ENCODE measurements at places on chromosomes 6 and 20.

DNA sequence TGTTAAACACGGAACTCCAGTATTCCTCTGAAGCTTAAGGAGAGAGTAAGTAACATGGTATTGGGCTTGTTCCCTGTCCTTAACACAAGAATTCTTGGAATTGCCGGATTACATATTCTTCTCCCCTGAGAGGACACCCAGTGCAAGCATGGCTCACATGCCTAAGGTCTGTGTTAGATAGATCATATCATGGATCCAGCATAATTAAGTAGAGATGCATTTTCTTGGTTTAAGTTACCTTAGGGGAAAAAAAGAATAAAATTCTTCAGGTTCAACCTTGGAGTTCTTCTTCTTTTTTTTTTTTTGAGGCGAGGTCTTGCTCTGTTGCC is 53.9 kb downstream of the AKAP12 start:
- DNase-seq, result no peak

- DNase-seq, result no peak
Measured at GRCh38 chr6:106788761-106789160, 159.4 kb downstream of the QRSL1 start.

GRCh38 chr20:957544-957943 is 41.4 kb upstream of the ANGPT4 start:
- DNase-seq, result no peak

DNA sequence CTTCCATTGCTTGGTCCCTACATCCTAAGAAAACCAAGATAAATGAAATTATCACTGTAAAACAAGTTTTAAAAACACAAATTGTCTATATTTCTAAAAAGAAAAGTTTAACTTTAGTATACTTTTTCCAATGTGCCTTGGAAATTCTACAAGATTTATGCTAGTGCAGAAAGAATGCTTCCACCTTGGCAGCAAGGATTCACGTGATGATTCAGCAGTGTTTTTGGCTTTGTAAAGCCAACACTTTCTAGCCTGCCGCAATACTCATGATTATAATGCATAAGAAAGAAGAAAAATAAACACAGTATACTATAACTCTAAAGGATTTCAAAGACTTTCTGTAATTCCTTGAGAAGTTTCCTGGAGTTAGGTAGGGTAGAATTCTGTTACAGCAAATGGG is 442.7 kb downstream of the TENT5A start:
- no peak for DNase-seq

DNA sequence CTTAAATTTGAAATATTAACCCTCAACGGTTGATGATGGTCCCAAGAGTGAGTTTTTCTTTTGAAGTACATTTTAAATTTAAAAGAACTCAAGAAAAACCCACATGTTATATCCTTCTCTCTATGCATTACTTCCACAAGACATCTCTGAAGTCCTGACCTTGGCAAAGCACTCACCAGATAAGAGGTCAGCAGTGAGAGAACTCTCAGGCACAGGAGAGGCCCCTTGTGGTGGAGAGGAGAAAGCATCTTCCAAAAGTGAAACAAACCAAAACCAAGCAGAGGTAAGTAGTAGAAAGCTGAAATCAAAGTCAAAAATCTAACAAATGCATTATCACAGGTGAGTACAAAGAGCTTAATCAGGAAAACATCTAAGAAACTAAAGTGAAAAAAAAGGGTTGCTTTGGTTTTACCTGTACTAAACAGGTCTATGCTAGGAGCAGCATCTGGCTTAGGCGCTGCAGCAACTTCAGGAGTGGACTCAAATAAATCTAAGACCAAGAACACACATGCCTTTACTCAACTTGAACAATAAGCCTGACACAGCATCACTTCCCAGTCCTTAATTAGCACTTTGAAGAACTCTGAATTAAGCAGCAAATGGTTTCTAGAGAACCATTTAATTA is 80.5 kb downstream of the PRSS35 start:
- DNase-seq, result no peak

- no peak for DNase-seq
Measured at GRCh38 chr6:165820934-165821333, 157.9 kb upstream of the PDE10A start.

DNA sequence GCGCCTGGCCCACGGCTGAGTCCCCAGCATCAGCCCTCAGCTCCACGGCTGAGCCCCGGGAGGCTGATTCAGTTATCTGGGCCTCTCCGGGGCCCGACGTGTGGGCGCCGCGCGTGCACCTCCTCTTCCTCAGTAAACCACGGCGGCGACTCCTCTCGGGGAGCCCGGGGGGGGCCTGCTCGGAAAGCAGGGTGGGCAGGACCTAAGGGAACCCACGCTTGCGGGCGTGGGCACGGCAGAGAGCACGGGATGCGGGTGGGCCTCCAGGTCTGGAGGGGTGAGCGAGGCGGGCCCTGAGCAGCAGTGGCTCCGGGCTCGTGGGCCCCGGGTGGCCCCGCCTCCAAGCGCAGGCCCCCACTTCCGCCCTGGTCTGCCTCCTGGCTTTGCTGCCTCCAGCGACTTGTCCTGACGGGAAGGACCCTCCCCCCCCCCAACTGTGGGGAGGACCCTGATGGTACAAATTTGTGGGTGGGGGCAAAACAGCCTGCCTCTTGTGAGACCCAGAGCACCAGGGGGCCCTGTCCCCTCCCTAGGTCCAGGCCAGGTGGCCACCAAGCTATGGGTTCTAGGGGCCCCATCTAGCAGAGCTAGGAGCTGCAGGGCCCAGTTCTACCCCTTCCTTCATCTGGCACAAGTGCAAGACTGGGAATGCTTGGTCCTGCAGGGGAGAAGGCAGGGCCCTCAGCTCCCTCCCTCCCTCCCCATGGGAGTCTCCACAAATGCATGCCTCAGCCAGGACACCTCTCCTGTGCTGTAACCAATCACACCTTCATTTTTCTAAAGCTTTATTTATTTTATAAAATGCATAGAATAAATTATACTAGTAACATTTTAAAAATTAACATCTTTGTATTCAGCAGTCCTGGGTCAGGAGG is 16.9 kb downstream of the UCKL1 start:
- no peak for DNase-seq

DNA sequence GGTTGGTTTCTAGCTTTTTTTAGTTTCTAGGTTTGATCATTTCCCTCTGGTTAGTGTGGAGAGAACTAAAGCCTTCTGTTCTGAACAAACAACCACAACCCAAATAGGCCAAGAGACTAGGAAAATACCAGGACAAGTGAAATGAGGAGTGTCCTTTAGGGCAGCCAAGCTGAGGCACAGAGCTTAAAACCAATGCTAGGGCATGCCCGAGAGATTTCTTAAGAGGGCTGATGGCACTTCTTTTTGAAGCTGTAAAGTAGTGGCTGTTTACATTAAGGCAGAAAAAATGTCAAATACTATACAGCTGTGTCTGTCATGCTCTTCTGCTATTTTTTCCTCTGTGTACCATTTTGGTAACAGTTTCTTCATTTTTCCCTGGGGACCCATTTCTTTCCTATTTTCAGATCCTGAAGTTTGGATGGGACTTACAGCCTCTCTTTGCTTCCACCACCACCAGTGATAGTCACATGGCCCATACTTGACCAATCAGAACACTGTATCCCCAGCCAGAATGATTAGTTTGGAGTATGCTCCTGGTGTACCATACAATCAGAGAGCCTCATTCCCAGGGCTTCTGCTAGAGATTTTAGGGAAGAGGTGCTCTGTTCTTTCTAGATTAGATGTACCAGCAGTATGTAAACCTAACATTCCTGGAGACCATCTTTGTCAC is 154.4 kb downstream of the BMP2 start:
- DNase-seq, result no peak

DNA sequence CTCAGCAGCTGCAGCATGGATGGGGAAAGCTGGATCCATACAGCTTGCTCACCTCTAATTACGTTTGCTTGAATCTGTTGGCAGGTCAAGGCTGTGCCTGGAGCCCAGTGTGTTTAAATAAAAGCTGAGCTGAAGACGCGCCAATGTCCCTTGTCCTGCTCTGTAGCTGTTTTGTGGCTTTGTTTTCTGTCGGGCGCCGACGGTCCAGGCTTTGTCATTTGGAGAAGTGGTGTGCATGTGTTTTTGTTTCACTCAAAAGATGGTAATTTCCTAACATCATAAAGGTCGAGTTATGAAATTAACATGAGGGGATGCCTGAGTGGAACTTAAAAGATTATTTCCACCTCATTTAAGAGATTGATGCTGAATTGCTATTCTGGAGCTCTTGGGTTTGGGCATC is 107.6 kb downstream of the SLC24A3 start:
- peak; percentile 41 for DNase-seq

GRCh38 chr20:44396369-44397130 is 41.1 kb downstream of the HNF4A start:
- DNase-seq, result no peak

- DNase-seq, result no peak
Measured at GRCh38 chr6:24543683-24544082, 48.9 kb downstream of the ALDH5A1 start.

DNA sequence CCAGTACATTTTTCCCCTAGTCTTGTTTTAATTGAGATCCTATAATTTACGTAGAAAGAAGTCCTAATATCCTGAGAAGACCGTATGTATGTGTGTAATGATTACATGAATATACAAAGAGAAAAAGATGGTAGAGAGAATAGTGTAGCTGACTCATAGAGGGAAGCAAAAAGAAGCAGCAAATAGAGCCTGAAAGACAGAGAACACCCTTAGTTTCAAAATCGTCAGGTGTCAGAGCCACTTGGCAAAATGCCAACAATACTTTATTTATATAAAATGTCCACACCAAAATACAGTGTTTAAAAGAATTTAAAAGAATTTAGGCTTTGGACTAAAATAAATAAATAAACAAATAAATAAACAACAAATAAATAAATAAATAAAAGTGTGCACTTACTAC is 1414.1 kb upstream of the EYS start:
- no peak for DNase-seq

GRCh38 chr6:154786144-154786868 is 53.1 kb downstream of the SCAF8 start:
- DNase-seq, result no peak

- no peak for DNase-seq
Measured at GRCh38 chr6:46773201-46773855, 19.9 kb upstream of the MEP1A start.

DNA sequence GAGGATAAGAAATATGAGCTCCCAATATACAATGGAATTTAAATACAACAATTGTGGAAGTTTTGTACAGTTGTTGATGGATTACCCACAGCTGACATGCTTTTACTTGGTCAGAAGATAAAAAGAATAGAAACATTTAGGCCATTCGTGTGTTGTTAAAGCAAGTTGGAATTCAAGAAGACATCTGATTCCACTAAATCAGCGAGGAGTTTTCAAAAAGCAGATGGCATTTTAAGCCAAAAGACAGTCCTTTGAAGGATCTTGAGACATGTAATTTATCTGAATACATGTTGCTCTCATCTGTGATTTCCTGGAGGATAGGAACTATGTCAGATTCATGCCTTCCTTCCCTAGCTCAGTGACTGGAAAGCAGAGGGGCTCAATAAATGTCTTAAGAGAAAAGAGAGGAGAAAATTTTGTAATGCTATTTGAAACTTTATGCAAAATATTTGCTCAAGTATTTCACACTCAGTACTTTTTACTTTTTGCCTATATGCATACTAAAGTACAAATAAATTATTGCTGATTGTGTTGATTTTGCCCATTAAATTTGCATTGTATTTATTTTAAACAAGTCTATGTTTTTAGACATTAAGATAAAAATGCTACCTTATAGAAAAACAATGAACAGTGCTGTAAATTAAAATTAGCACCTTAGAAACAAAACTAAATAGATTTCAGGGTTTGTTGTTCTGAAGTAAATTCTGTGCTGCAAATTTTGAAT is 733.8 kb upstream of the FLRT3 start:
- no peak for DNase-seq

DNA sequence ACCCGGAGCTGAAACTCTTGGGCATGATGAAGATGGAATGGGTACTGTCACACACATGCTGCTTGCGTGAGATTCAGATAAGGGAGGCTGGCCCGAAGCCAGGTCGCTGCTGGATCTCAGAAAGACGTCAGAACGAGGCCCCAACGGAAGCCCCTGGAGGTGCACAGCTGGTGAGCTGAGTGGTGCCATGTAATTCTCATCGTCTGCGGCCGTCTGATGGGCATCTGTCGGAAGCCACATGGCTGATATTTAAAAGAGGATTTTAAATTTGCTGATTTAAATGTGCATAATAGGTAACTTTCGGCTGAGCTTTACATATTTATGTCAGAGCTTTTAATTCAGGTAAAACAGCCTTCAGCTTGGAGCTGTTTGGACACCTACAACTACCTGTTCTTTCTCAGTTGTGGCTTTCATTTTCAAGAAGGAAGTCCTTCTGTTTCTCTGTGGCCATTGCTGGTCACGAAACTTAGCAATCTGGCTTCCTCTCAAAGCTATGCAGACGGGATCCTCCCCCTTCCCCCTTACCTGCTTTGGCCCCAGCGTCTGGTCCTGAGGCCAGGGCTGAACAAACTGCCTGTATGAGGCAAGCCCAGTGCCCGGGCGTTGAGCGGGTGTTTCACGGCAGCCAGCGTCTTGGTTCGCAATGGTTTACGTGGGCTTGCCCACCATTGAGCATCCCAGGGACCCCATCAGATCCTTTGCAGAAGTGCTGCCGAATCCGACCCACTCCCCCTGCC is 9.2 kb downstream of the SLCO4A1 start:
- peak; percentile 50 for DNase-seq

- DNase-seq, result no peak
Measured at GRCh38 chr6:82954937-82955577, 110.6 kb downstream of the UBE3D start.

GRCh38 chr20:22475662-22476061 is 108.7 kb downstream of the FOXA2 start:
- DNase-seq, result no peak

GRCh38 chr20:49377326-49377725 is 99.5 kb upstream of the ZNFX1 start:
- DNase-seq, result peak; percentile 28

GRCh38 chr20:24978513-24978912 is 14.0 kb downstream of the APMAP start:
- no peak for DNase-seq

- no peak for DNase-seq
Measured at GRCh38 chr6:518218-518617, 126.7 kb downstream of the IRF4 start.

- DNase-seq, result no peak
Measured at GRCh38 chr6:56524891-56525703, 117.6 kb downstream of the DST start.

GRCh38 chr6:17015551-17016381 is 86.1 kb upstream of the STMND1 start:
- no peak for DNase-seq

GRCh38 chr6:7763881-7764280 is 38.0 kb downstream of the BMP6 start:
- peak; percentile 80 for DNase-seq

DNA sequence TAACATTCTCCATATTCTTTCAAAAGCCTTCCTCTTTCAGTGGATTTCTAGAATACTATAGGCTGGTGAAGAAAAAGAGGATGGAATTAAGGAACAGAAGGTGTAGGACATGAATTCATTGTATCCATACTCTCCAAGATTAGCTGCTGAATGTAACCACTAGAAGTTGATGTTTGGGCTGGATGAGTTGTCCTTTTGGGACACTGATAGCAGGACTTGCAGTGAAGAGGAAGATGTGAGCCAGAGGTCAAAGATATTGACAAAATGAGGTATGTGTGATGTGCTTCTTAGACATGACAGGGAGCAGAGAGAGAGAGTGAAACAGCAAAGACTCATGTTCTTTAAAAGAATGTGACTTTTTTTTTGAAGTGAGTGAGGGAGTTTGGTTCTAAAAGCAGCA is 134.3 kb upstream of the MAN1A1 start:
- no peak for DNase-seq

All from NCI-H1694 treated with DMSO at 0.1 percent for 48 hours (cell line).